Muscle of leg (tissue), 16 donors: ENCODE measurements at places on chromosomes 4 and X. TPM values are rescaled to one million over a fixed set of nuclear protein-coding genes. Genes with fewer than 3 reads are reported as not detected.

IDUA gene
- total RNA-seq = 11.4 TPM

FOXR2 gene
- total RNA-seq = not detected

CENPVL3 gene
- 0.09 TPM for total RNA-seq

AWAT2 gene
- not detected for total RNA-seq

ANXA5 gene
- total RNA-seq = 201 TPM

VSIG1 gene
- total RNA-seq = 0.09 TPM

TBX22 gene
- total RNA-seq = not detected

HTRA3 gene
- total RNA-seq = 46.8 TPM

PDE5A gene
- total RNA-seq = 26.1 TPM

MTNR1A gene
- total RNA-seq = 0.13 TPM

GAGE2A gene
- not detected for total RNA-seq

NXF2B gene
- total RNA-seq = not detected

NKAP gene
- 5.4 TPM for total RNA-seq

ALB gene
- 17.7 TPM for total RNA-seq

CLGN gene
- 1.6 TPM for total RNA-seq

SPACA5B gene
- not detected for total RNA-seq

MGAT4D gene
- not detected for total RNA-seq

BMPR1B gene
- 21.1 TPM for total RNA-seq

RWDD4 gene
- total RNA-seq = 27.8 TPM

DMD gene
- total RNA-seq = 106 TPM

ARMCX1 gene
- total RNA-seq = 74.7 TPM

QDPR gene
- 16.7 TPM for total RNA-seq

UGT2B10 gene
- total RNA-seq = not detected

MAGEE2 gene
- 0.27 TPM for total RNA-seq

IGSF1 gene
- total RNA-seq = 90.7 TPM

MAGEB18 gene
- not detected for total RNA-seq

USP17L11 gene
- total RNA-seq = not detected
